ENCODE measurements at places on chromosomes 12 and 14.

- DNase-seq: no peak
Observed at GRCh38 chr14:102256716-102257115, 48.2 kb downstream of the MOK start.

DNA sequence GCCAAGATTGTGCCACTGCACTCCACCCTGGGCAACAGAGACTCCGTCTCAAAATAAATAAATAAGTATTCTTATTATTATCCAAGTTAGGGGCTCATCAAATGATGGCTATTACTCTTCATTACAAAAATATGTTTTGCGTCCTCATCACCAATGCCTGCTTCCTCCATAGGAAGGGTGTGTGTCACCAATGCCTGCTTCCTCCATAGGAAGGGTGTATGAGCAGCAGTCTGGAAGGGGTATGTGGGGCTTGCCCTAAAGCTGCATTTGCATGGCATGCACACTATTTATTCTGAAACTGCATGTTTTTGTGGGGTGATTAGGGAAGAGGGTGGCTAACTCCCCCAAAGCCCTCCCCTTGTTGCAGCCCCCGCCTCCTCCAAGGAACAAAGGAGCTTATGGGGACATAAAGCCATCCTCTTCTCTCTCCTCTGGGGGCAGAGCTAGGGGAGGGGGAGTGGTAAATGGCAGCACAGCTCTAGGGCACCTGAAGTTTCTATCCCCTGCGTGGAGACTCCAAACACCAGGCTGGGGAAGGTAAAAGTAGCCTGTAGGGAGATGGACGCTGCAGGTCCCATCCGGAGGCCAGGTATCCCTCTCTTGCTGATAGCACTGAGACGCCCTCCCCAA is 1.3 kb downstream of the CAMKK2 start:
- DNase-seq: peak; percentile 72

- DNase-seq: no peak
Observed at GRCh38 chr14:75952489-75952888, 29.3 kb downstream of the TGFB3 start.

- DNase-seq: no peak
Observed at GRCh38 chr12:125092872-125093680, 27.8 kb downstream of the AACS start.

- DNase-seq: no peak
Observed at GRCh38 chr12:101229841-101230241, 19.8 kb upstream of the SLC5A8 start.

GRCh38 chr14:96584907-96585671 is 82.9 kb downstream of the PAPOLA start:
- DNase-seq: no peak

DNA sequence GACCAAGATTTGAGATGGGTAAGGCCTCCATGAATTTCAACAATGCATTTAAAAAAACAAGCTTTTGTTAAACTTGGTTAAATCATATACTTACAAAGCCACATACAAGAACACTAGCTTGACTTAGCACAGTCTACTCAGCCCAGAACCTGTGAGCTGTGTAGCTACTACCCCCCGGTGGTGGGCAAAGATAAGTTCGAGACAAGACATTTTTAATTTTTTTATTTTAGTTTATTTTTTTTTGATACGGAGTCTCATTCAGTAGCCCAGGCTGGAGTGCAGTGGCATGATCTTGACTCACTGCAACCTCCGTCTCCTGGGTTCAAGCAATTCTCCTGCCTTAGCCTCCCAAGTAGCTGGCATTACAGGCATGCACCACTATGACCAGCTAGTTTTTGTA is 3.7 kb upstream of the NECAP1 start:
- peak; percentile 59 for DNase-seq

DNA sequence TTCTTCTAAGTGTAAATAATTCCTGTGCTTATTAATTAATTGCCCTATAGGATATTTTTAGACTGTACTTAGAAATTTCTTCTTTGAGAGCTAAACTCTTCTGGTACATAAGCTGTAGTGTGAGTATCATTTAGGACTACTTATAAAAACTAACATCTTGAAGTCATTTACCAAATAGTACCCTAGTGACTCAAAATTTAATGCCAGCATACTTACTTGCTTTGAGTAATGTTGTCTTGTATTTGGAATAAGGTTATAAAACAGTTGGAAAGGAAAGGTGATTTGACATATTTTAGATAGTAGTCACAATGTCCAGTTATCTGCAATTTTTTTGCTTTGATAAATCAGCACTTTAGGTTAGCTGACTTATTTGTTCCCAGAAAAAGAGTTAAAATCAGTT is 39.1 kb downstream of the SPATA7 start:
- no peak for DNase-seq

DNA sequence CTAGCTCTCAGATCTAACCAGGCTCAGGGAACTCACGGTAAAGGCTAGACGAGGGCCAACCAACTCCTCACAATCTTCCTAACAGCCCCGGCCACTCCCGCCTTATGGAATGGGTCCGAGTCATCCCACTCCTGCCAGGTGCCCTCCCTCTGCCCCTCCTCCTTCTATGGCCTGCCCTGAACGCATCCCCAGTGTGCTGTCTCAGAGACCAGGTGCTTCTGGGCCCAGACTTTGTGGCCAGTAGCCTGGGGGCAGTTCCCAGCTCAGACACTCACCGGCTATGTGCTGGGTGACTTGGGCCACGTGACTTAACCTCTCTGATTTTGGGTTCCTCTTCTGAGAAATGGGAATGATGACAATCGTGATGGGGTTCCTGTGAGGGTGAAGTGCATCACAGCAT is 22.5 kb downstream of the PAPLN start:
- no peak for DNase-seq

GRCh38 chr12:118342090-118342489 is 30.6 kb downstream of the TAOK3 start:
- DNase-seq: no peak
